ENCODE measurements at places on chromosomes 12 and 14. TPM values are rescaled to one million over a fixed set of nuclear protein-coding genes. Genes with fewer than 3 reads are reported as not detected.

GRCh38 chr12:109535863-109536250 is 37.4 kb downstream of the MMAB start:
- no peak for ATAC-seq

DNA sequence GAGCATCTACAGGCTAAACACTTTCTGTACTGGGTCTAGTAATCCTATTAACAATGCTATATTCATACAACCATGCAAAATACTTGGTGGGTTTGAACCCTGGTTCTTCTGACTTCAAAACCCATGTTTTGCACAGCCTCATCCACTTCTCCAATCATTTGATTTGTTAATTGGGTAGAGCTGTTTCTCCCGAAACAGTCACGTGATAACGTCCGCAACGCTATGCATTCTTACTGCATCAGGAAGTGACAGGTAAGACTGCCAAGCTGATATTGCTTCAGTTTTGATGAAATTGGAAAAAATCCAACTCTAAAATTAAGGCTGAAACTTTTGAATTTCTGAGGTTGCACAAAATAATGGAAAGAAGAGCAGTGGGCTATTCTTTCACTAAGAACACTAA is 30.4 kb upstream of the RNU6-7 start:
- no peak for ATAC-seq

- ATAC-seq = no peak
Observed at GRCh38 chr12:116745554-116745953, 7.4 kb downstream of the RNFT2 start.

GRCh38 chr12:95834572-95834971 is 24.2 kb upstream of the SNRPF start:
- no peak for ATAC-seq

- no peak for ATAC-seq
Observed at GRCh38 chr14:34363733-34364134, 98.3 kb downstream of the SPTSSA start.

DNA sequence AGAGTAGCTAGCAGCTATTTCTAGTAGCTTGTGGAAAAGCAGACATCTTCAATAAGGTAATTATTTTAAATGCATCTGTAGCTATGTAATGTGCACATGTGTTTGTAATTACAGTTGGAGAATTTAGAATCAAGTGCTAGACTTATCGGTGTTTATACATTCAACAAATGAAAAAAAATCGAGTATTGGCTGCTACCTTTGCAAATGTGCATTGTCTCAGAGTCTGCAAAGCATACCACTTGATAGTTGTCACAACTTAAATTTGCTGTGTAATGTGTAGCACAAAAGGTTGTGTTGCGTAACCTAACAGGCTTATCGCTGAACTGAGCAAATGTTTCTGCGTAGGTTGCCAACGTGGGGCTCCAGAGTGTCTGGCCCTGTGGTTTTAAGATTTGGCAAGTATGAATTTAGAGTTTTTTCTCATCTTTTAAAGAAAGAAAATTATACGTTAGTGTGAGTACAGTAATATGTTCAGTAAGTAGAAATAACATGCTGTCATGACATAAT is 44.3 kb downstream of the TMTC2 start:
- ATAC-seq = no peak

GRCh38 chr12:118694128-118694775 is 287.1 kb upstream of the SRRM4 start:
- ATAC-seq = no peak

The DDX11 gene
- total RNA-seq = 8.1 TPM

The NANOG gene
- total RNA-seq = 0.20 TPM

The RAD9B gene
- total RNA-seq = 0.52 TPM

The DACT1 gene
- total RNA-seq = 46.4 TPM

The KLRC1 gene
- not detected for total RNA-seq

The FBLN5 gene
- total RNA-seq = 0.50 TPM

The TAS2R8 gene
- 0.34 TPM for total RNA-seq
